H1 (cell line): ENCODE measurements at places on chromosomes 7 and 10.

- DNase-seq, result no peak
Measured at GRCh38 chr10:11024596-11024995, 6.9 kb downstream of the CELF2 start.

- no peak for DNase-seq
Measured at GRCh38 chr7:1342090-1342640, 109.5 kb downstream of the UNCX start.

GRCh38 chr7:155358948-155359712 lies 61.5 kb downstream of the INSIG1 start:
- no peak for DNase-seq

DNA sequence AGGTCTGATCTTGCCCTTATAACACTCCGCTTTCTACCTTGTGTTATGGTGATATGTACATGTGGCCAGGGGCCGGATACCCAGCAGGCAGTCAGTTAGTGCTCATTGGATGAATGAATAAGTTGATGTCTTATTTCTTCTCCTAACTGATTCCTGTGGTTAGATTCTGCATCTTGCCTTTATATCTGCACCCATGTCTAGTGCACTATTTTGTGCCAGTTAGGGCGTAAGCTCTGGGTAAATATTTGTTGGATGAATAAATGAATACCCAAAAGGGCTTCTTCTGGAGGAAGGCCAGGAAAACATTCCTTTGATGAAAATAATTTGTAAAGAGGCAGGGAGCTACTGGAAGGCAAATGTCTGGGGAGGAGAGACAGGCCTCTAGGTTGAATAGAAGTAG lies 148.2 kb downstream of the CHN2 start:
- no peak for DNase-seq
